Brain (organoid and tissue), 16 donors: ENCODE measurements at places on chromosomes 16 and 17.
A peak's percentile ranks its signal among the peaks of the same experiment; 100 is the strongest.

DNA sequence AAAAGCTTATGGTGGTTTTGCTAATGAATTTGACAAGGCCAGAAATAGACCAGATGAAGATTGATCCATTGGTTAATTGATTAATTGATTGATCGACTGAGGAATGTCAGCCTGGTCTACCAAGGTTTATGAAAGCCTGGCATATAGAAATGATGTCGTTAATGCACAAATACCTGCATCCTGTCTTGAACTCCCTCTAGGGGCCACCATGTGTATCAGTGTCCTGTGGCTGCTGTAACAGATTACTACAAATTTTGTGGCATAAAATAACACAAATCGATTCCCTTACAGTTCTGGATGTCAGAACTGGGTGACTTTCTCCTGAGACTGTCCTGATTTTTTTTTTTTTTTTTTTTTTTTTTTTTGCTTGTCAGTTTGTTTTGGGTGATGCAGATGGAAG lies 553.2 kb downstream of the MAF start:
- DNase-seq = no peak

GRCh38 chr17:46868689-46869187 lies 17.4 kb downstream of the WNT9B start:
- no peak for DNase-seq

DNA sequence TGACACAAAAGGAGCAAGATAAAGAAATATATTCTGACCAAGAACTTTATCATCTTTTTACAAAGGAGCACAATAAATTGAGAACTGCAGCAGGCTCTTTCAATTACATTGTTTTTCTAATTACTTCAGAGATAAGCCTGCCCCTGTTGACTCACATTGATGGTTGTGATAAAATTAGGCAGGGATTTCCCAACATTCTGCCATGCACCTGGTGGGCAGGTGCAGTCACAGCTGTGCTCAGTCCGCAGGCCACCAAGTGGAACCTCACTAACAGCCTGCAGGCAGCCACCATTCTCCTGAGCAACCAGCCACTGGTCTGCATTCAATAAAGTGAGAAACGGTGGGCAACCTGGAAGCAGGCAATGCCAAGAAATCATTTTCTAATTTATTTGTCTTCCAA lies 5.1 kb downstream of the FANCA start:
- DNase-seq = no peak

DNA sequence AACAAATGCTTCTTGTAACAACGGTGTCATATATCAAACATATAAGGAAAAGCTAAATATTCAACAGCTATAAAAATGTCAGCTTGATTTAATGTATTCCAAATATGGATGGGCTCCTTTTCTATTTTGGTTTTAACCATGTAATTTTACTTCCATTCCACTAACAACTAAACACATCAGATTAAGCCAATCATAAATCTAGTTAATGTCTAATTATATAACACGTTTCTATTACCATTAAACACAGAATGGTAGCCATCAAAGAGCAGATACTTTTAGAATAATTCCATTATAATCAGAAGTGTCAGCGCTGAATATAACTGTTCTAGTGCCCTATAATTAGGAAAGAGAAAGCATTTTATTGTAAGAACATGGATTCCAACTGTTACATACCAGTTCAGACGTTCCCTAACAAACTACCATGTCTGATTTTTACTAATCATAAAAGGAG lies 10.0 kb downstream of the CMC2 start:
- no peak for DNase-seq

- no peak for DNase-seq
Measured at GRCh38 chr16:11708421-11708820, 34.2 kb downstream of the TXNDC11 start.

DNA sequence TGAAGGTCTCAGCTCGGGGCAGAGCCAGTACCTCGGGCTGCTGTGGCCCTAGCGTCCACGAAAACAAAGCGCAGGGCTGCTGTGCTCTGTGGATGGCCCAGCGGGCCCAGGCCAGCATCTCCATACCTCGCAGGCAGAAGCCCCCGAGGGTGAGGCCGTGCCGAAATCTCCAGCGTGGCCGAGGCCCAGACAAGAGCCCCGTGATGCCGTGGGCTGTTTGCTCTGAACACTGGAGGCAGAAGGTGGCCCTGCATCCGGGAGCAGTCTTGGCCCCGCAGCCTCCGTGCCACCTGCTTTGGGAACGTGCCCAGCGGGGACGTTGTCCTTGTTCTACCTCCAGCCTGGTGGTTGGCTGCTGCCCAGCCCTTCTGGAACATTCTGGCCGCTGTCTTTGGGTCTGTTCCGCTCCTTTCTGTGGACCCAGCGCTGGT lies 121.4 kb downstream of the BANP start:
- no peak for DNase-seq

DNA sequence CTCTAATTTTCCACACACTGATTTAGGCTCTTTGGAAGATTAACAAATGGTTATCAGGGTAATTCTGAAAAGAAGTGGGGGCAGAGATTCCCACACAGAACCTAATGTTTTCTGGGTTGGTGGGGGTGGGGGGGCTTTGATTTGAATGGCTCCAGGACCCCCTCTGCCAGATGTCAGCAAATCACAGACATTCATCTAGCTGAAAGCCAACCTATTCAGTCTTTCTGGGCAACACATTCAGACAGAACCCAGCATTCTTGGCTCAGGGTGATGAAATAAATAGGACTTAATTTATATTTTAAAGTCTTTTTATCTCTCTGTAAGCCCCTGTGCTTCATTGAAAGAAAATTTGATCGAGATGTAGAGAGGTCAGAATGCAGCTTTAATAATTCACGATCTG lies 533.2 kb downstream of the XYLT1 start:
- DNase-seq = peak; percentile 65

DNA sequence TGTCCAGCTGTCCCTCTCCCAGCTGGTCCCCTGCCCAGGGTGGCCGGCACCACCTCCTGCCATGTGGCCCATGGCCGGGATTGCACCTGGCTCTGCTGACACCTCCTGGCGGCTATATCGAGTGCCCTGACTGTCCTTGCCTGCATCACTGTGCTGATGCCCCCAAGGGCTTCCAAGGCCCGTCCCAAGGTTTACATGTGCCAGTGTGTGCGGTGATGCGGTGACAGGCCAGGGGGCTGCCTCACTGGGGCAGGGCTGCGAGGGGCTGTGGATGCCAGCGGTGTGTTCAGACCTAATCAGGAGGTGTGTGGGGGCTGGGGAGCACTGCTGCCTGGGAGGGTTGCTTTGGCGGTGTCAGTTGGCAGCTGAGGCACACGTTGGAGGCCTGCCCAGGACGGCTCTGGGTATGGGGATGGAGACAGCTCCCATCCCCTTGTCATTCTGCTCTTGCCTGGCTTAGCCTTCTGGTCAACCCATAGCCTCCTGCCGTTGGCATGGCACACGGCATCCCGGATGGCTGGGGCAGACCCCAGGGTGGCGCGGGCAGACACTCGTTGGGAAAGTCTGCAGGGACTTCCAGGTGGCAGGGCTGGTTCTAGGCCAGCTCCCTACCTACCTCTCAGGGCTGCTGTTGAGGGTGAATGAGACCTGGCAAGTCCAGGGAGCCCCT lies 5.5 kb downstream of the MAP2K3 start:
- DNase-seq = peak; percentile 36

DNA sequence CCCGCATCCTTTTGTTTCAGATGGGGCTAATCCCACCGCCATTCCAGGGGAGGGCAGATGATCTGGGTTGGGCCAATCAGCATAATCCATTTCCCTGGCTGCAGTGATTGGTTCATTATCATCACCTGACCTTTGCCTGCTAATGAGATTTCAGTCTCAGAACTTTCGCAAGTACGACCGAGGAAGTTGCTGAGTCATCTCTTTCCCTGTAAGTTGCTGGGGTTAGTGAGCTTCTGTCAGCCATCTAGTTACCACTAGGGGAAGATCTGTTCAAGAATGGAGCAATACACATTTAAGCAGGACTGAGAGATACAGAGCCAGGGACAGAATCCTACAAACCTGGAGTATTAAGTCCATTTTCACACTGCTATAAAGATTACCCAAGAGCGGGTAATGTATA lies 65.3 kb upstream of the NUDT7 start:
- DNase-seq = no peak

DNA sequence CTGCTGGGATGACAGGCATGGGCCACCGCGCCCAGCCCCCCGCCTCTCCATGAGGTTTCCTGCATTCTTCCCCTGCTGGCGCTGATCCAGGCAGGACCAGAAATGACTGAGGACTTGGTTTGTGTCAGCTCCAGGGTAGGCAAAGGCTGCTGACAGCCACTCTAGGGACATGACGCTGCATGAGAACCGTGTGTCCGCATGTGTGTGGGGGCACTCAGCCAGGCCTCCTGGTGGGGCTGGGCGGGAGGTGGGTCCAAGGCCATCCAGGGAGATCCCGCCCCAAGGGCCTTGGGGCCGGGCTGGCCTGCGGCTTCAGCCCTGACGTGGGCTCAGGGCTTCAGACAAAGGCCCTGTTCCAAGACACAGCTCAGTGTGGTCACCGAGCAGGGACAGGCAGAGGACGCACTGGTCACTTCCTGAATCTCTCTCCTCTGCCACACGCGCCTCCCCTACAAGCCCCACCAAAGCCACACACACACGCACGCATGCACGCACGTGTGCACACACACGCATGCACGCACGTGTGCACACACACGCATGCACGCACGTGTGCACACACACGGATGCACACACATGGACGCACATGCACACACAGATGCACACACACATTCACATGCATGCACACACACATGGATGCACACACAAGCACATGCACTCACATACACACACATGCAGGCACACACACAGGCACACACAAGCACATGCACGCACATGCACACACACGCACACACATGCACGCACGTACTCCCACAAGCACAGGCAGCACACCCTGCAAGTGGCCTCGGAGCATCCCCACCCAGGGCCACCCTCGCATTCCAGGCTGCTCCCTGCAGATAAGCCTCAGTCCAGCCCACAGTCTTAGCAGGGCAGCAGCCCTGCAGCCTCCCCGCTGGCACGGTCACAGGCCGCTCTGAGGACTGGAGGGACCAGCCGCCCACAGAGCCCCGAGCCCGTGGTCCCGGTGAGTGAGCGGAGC lies 5.3 kb upstream of the TMEM204 start:
- DNase-seq = no peak

DNA sequence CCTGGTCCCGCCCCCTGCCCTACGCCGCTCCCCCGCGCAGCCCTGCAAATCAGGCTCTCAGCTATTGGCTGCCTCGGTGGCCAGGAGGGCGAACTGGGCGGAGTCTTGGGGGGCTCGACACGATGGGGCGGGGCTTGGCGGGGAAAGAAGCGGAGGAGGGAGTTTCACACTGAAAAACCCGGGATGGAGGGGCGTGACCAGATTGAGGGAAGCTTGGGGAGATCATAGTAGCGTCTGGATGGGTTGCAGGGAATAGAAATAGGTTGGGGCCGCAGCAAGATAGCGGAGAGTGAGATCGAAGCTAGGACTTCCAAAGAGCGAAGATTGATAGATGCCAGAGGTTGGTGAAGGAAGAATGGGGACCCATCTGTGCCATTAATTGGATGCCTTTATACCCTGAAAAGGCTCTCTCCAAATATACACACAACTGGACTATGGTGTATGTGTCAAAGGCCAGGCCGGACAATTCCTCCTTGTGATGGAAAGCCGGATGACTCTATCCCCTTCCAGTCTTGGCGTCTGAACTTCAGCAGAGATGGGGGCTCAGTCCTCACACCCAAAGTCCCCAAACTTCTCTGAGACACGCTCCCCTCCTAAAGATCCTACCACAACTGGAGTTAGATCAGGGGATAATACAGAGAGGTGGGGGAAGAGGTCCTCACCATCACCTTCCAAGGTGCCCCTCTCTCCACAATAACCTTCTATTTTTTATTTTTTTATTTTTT lies 376 bp upstream of the STAC2 start:
- peak; percentile 92 for DNase-seq

DNA sequence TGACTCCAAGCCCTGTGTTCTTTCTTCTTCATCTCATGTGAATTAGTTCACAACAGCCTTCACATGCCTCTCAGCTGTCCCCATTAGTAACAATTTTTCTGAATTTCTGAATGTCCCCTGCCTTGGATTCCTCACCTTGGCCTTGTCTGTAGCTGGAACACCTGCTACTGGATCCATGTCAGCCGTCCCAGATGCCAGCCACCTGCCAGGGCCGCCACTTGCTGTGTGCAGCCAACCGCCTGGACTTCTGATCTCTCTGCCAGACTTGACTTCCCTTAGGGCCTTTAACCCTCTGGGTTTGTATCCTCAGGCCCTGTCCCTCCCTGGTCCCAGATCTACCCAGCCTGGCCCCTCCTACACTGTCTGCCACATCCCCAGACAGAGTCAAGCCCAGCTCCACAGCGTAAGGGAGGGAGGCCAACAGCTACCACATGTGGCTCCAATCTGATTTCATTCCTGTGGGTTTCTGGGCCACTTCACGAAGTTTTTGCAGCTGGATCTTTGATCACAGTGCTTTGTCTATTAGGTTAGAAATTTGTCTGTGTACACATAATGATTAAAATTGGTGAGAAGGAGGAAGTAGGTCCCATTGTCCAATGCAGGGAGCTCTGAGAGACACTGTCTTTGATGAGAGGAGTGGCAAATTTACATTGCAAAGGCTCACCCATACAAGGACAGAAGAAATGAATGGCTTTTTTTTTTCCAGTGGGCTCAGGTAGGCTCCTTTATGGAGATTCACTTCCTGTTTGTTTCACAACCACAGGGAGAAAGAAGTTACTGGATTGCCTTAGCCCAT lies 15.3 kb downstream of the MPP2 start:
- DNase-seq = no peak

- peak; percentile 20 for DNase-seq
Measured at GRCh38 chr17:63881935-63882601, at the start of gene GH2. GH2 (minus strand) TSS chr17:63881944; CDS start chr17:63881801, 143 bp downstream.

DNA sequence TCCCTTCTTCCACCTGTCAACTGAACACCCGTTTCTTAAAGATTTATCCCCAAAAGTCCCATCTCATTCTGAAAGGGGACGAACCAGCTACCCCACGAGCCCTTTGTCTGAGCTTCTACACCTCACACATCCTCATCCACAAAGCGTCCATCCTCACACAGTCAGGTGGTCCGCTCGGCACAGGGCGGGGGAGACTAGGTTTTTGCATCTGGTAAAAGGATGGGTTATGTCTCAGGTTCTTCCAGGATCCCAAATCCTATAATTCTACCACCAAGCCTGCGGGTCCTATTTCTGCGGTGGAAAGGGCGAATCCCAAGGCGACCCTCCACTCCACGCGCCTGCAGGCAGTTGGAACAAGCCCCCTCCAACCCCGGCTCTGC lies 458 bp downstream of the GFOD2 start:
- DNase-seq = peak; percentile 21

DNA sequence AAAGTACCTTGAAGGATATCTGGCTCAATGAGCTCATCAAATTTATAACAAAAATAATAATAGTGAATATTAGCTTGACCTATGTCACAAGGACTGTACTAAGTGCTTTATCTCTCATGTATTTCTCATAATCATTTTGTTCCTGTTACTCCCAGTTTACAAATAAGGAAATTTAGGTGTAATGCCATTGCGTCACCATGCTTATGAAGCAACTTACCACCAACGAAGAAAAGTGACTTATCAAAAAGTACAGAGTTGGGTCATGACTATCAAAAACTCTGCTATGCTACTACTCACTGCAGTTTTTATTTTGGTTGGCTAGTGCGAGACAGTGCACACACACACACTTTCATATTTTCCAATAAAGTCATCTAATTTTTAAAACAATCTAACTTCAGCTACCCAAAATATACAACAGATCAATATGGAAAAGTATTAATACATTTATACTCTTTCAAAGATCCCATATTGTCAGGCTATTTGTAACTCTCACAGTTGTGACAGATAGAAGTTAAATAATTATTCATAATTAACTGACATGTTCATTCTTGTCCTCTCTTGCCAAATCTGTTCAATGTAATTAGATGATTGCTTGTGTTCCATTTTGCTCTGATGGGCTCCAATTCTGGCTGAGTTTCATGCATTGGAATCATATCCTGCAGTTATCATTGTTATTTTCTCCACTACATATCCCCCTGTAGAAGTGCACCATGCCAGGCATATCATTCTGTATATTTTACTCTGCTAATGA lies 119.4 kb downstream of the KCNJ2 start:
- DNase-seq = peak; percentile 29
